NCI-H146 (cell line): ENCODE measurements at places on chromosomes 16 and 17.

GRCh38 chr16:85751698-85752501 is 1.0 kb upstream of the C16orf74 start:
- DNase-seq, result peak; percentile 33

DNA sequence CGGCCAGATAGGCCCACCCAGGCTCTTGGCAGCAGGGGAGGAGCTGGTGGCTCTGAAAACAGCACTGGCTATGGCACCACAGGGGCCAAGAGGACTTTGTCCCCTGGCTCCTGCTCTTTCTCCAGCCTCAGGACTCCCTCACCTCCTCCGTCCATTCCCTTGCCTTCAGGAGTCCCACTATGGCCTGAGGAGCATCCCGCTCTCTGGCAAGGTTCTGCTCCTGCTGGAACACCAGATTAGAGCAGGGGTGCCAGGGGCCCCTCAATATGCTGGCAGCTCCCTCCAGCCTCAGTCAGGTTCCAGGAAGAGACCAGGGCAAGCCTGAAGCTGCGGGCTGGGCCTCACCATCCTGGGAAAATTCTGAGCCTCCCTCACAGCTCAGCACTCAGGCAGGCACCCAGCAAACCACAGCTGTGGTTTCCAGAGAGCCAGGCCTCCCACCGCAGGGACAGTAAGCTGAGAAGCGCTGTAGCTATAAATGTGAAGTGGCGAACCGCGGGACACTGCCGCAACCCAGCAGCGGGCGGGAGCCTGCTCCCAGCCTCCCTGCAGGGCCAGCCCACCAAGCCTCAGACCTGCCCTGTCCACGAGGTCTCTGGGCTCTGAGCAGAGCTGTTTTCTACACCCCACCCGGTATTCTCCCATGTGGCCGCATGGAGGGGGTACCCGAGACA is 25.7 kb downstream of the C17orf100 start:
- DNase-seq, result no peak

DNA sequence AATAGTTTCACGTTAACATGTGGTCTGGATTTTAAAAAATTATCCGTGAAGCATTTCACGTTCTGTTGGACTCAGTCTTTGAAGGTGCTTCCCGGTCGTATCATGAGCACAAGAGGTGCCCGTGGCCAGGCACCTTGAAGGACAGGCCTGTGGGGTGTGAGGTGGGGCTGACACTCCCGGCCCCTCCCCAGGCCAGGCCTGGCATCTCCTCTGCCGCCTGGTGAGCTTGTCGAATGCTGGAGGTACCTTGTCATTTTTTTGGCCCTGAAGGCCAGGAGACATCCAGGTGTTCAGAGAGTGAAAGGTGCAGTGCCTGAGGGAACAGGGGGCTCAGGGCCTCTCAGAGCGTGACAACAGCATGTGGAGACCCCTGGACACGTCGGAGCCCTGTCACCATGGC is 11.7 kb downstream of the ZNF469 start:
- no peak for DNase-seq

DNA sequence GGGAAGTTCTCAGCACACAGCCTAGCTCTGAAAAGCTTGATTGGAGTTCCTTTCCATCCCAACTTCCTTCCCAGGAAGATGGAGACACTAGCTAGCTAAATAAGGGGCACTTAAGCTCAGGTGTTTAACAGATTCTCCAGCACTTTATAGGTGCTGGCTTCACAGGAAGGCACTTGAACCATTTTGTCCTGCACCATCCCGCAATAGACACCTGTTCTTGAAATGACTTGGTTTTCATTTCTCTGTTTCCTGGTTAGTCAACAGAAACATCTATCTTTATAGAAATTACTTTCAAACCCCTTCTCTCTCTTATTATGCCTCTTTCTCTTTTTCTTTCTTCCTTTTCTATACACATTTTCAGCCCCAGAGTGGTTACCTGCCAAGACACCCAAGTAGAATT is 409.9 kb upstream of the ZFHX3 start:
- DNase-seq, result no peak

GRCh38 chr17:54891176-54891821 is 9.4 kb upstream of the TOM1L1 start:
- DNase-seq, result peak; percentile 50

DNA sequence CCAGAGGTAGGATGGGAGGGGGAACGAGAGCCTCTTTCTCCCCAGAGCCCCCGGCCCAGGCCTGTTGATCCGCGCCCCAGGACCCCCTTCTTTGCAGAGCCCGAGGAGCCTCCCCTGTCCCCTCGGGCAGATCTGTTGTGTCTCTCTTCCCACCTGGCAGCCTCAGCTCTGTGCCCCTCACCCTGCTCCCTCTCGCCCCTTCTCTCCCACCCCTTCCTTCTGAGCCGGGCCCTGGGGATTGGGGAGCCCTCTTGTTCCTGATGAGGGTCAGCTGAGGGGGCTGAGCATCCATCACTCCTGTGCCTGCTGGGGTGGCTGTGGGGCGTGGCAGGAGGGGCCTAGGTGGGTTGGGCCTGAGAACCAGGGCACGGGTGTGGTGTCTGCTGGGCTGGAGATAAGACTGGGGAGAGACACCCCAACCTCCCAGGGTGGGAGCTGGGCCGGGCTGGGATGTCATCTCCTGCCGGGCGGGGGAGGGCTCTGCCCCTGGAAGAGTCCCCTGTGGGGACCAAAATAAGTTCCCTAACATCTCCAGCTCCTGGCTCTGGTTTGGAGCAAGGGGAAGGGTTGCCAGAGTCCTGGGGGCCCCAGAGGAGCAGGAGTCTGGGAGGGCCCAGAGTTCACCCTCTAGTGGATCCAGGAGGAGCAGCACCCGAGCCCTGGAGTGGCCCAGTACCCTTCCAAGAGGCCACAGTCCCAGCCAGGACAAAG is 65.4 kb downstream of the MRC2 start:
- DNase-seq, result no peak

- peak; percentile 47 for DNase-seq
Measured at GRCh38 chr16:3949287-3949686, 68.8 kb upstream of the CREBBP start.

DNA sequence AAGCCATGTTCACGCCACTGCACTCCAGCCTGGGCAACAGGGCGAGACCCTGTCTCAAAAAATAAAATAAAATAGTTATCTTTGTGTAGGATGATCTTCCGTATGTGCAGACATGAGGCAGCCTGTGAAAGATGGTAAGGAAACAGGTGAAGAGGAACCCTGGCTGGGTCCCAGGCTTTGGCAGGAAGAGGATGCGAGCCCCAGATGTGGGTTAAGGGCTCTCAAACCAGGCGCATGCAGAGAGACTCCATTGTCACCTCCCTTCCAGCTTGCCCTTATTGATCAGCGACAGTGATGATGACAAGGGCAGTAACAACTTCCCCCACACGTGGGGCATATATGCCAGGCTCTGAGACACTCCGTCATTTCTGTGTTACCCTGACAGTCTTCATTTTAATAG is 106.8 kb downstream of the GNAO1 start:
- no peak for DNase-seq

GRCh38 chr16:24541233-24541933 is 2.0 kb downstream of the RBBP6 start:
- no peak for DNase-seq

GRCh38 chr17:79843474-79843815 is 4.2 kb upstream of the CBX4 start:
- DNase-seq, result no peak

DNA sequence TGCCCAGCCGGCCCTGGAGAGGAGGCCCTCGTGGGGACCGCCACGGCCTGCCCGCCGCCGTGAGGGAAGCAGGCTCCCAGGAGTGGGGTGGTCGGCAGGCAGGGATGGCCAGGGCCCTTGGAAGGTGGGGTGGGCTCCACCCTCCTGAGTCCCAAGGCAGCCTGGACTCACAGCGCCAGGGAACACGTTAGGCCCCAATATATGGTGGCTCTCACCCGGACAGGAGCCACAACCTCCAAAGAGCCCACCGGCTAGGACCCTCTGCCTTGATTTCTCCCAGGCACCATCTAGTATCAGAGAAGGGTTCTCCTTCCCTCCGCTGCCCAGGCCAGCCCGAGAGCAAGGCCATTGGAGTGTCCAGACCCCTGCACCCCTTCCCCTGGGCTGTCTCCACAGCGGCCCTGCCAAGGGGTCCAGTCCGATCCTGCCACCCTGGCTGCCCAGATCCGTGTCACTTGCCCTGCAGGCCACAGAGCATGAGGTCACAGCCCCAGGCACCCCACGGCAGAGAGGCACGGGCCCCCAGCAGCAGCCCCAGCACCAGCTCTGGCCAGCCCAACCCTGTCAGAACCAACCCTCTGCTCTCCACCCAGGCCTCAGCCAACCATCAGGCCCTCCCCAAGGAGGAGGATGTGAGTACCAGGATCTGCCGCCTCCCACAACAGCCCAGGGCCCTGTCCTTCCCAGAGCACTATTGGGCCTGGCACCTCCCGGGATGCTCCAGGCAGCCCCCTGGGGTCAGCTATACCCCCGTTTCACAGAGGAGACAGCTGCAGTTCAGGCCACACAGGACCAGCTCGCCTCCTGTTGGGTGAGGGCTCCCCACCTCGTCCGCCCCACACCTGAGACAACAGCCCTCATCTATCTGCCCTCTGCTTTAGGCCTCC is 1.1 kb upstream of the AXIN1 start:
- no peak for DNase-seq

DNA sequence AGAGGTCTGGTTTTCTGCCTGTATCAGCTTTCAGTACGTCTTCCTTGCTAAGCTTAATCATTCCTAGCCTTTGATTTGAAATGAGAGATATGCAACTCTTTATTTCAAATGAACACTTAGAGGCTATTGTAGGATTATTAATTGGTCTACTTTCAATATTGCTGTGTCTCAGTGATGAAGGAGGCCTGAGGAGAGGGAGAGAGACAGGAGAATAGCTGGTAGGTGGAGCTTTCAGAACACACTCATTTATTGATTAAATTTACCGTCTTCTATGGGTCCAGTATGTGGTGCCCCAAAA is 187.0 kb downstream of the BCAS3 start:
- DNase-seq, result no peak

DNA sequence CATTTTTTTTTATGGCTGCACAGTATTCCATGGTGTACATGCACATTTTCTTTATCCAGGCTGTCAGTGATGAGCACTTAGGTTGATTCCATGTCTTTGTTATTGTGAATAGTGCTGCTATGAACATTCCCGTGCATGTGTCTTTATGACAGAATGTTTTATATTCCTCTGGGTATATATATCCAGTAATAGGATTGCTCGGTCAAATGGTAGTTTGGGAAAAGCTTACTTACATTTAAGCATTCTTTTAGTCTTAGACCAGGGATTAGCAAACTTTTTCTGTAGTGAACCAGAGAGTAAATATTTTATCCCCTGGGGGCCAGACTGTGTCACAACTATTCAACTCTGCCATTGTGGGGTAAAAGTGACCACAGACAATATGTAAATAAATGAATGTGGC is 40.2 kb downstream of the MED13 start:
- DNase-seq, result no peak

DNA sequence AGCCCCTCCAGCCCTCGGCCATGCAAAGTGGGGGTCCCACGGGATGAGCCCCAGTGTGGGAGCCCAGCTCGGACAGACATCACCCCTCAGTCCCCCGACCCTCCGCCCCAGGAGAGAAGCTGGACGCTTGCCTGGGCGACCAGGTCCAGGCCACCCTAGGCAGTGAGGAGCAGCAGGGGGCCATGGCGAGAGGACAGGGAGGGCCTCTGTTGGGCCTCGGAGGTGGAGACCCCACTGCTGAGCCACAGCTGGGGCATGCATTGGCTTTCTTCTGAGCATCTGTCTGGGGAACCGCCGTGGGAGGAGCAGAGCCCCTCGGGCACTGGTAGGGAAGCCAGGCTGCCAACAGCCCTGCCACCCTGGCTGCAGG is 13.0 kb downstream of the ACTG1 start:
- DNase-seq, result no peak

DNA sequence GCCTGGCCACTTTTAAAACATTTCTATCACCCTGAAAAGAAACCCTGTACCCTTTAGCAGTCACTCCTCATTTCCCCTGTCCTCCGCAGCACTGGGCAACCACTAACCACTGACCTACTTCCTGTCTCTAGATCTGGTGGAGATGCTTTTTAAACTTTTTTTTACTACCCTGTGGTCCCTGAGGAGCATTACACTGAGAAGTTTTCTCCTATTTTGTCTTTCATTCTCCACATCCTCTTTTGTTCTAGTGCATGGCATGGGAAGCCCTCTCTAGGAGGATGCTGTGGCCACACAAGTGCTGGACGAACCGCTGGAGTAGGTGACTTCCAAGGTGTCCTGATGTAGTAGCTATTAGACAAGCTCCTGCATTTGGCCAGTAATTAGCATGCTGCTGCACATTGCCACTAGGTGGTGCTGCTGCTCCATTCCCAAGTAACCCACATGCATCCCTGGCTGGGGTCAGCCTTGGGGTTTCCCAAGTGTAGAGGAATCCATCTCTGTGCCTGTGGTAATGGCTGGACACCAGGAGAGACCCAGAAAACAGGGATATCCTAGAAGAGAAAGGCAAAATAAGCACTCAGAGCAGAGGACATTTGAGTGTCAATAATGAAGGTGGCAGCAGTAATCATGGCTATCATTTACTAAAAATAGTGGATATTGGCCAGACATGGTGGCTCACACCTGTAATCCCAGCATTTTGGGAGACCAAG is 143.8 kb upstream of the CRHR1 start:
- no peak for DNase-seq

DNA sequence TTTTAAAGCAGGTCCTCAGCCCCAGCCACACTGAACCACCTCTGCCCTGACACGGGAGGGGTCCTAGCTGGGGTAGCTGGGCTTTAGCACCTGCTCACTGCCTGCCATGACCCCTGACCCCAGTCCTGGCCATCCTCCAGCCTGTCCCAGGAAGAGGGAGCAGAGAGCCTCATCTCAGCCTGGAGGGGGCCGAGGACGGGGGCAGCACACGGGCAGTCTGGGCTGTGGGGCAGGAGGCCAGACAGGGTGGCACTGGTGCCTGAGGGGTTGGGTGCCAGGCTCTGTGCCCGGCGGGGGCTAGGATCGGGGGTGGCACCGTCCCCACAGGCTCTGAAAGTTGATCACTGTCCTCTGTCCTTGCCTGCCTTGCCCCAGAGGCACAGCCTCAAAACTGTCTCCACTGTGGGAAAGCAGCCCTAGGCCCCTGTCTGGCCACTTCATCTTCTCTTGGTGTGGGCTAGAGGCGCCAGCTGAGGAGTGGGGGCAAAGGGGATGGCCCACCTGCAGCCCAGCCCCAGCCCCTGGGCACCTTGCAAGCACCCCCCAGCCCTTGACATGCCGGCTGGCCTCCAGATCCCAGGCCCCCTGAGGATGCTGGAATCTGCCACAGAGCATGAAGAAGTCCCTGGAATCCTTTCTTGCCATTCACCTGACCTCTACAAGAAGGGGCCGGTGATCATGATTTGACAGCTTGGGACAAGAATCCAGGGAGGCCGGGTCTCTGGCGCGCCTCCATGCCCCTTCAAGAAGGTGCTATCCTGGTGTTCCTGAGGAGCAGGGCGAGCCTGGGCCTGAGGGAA is 15.7 kb downstream of the ENDOV start:
- no peak for DNase-seq
